ENCODE measurements at places on chromosomes 7 and 10. TPM values are rescaled to one million over a fixed set of nuclear protein-coding genes. Genes with fewer than 3 reads are reported as not detected.
A peak's percentile ranks its signal among the peaks of the same experiment; 100 is the strongest.

DNA sequence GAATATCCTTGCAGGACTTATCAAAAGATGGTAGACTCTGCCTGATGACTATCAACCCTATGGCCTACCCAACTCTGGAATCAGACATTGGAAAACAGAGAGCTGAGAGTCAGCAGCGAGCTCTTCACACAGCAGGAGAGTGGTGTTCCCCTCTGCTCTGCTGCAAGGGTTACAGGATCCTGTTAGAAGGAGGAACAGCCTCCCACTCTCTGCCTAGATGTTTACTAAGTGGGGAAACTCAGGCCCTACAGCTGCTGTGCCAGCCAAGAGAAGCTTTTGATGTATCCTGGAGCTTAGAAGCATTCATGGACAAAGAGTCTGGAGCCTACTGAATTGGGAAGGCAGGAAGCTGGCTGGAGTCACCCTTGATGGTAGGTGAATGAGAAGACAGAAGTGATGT, 104.6 kb downstream of the ABLIM1 start:
- no peak for DNase-seq
- peaks cover 3% of the 10 kb centered on the region for H3K36me3 ChIP-seq
- no peak overlapping the region for H3K27ac ChIP-seq
- H3K4me3 ChIP-seq: no peak overlapping the region
- H3K4me1 ChIP-seq: no peaks in the 10 kb centered on the region

NUDCD3 gene
- 52.1 TPM for total RNA-seq

HOXA9 gene
- 9.0 TPM for total RNA-seq

- DNase-seq: no peak
- H3K27ac ChIP-seq: no peak overlapping the region
- H3K4me1 ChIP-seq: no peaks in the 10 kb centered on the region
Observed at GRCh38 chr10:8581521-8582225, 527.2 kb downstream of the GATA3 start.

GRCh38 chr10:75928231-75928630, 496.8 kb downstream of the LRMDA start:
- no peak overlapping the region for H3K27ac ChIP-seq
- no peak for DNase-seq
- H3K4me1 ChIP-seq: no peaks in the 10 kb centered on the region
- no peaks in the 10 kb centered on the region for H3K27me3 ChIP-seq
- no peaks in the 10 kb centered on the region for H3K36me3 ChIP-seq
- H3K4me3 ChIP-seq: no peak overlapping the region

GRCh38 chr10:101467286-101467770, 113.4 kb downstream of the BTRC start:
- no peaks in the 10 kb centered on the region for H3K36me3 ChIP-seq
- H3K27me3 ChIP-seq: no peaks in the 10 kb centered on the region
- peak; percentile 40 for DNase-seq
- H3K4me3 ChIP-seq: no peak overlapping the region

FAM25C gene
- total RNA-seq: not detected

DNA sequence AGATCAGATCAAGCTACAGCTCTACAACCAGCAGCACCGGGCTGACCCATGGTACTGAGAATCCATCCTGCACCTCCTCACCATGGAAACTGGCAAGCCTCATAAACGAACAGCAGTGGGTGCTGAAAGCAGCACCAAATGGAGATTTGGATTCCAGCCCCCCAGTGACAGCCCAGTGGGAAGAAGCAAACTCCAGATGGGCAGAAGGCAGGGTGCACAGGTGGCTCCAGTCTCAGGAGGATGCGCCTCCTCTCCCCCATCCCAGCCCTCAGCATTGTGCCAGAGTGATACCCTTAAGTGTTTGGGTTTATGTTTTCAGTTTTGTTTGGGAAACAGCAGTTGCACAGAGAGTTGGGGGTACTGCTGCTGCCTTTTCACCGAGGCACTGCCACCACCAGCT, 20.6 kb upstream of the SMO start:
- no peak for DNase-seq
- no peak overlapping the region for H3K27ac ChIP-seq
- no peaks in the 10 kb centered on the region for H3K4me1 ChIP-seq
- no peaks in the 10 kb centered on the region for H3K36me3 ChIP-seq

DNA sequence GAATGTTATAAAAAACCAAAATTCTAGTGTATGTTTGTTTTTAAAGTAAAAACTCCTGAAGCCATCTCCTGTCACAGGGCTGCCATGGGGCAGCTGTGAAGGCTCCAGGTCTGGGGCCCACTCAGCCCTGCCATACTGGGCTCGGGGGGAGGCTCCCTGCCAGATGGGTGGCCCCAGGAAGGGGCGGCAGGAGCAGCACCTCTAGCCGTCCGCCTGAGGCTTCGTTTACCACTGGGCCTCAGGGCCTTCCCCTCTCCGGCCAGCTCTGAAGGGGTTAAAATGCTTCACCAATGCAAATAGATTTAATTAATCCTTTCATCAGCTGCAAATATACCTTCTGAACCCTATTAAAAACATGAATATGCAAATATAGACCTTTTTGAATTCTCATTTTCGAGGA, 139.0 kb downstream of the ELFN1 start:
- DNase-seq: no peak
- H3K36me3 ChIP-seq: no peaks in the 10 kb centered on the region
- H3K4me1 ChIP-seq: no peaks in the 10 kb centered on the region
- no peaks in the 10 kb centered on the region for H3K27me3 ChIP-seq
- H3K27ac ChIP-seq: no peak overlapping the region
